ENCODE measurements at places on chromosomes 11 and 22. TPM values are rescaled to one million over a fixed set of nuclear protein-coding genes. Genes with fewer than 3 reads are reported as not detected.

Gene CD3D
- 501 TPM for polyA plus RNA-seq

Gene ADAMTS15
- polyA plus RNA-seq: 2.8 TPM

Gene ROM1
- polyA plus RNA-seq: 7.6 TPM

Gene CHRM4
- 0.23 TPM for polyA plus RNA-seq

Gene RPS3
- polyA plus RNA-seq: 3,302 TPM

Gene SLC25A18
- polyA plus RNA-seq: 1.8 TPM

Gene PHETA2
- 5.2 TPM for polyA plus RNA-seq

Gene MPZL3
- polyA plus RNA-seq: 7.0 TPM

Gene ST14
- polyA plus RNA-seq: 28.6 TPM

Gene CCDC89
- polyA plus RNA-seq: 0.78 TPM

Gene C11orf16
- 3.8 TPM for polyA plus RNA-seq

Gene RANBP1
- 78.9 TPM for polyA plus RNA-seq

Gene SLC5A1
- 0.52 TPM for polyA plus RNA-seq

Gene TRIM49
- 0.09 TPM for polyA plus RNA-seq

Gene RASD2
- polyA plus RNA-seq: 1.0 TPM

Gene BAIAP2L2
- polyA plus RNA-seq: 3.5 TPM

Gene ARCN1
- 75.9 TPM for polyA plus RNA-seq

Gene OR4C11
- not detected for polyA plus RNA-seq

Gene ZNF214
- polyA plus RNA-seq: 0.64 TPM

Gene NLRP6
- 2.2 TPM for polyA plus RNA-seq

Gene CDHR5
- polyA plus RNA-seq: 0.05 TPM

Gene RIMBP3B
- polyA plus RNA-seq: 0.68 TPM

Gene SCN2B
- polyA plus RNA-seq: 0.73 TPM

Gene GSC2
- not detected for polyA plus RNA-seq

Gene P2RY6
- polyA plus RNA-seq: 2.9 TPM

Gene JAM3
- polyA plus RNA-seq: 19.3 TPM

Gene FJX1
- polyA plus RNA-seq: 4.2 TPM

Gene CALCA
- 4.6 TPM for polyA plus RNA-seq

Gene CHRM1
- 0.05 TPM for polyA plus RNA-seq

Gene HYLS1
- 3.6 TPM for polyA plus RNA-seq

Gene THAP12
- polyA plus RNA-seq: 50.7 TPM
